ENCODE measurements at places on chromosomes 2 and 18.

DNA sequence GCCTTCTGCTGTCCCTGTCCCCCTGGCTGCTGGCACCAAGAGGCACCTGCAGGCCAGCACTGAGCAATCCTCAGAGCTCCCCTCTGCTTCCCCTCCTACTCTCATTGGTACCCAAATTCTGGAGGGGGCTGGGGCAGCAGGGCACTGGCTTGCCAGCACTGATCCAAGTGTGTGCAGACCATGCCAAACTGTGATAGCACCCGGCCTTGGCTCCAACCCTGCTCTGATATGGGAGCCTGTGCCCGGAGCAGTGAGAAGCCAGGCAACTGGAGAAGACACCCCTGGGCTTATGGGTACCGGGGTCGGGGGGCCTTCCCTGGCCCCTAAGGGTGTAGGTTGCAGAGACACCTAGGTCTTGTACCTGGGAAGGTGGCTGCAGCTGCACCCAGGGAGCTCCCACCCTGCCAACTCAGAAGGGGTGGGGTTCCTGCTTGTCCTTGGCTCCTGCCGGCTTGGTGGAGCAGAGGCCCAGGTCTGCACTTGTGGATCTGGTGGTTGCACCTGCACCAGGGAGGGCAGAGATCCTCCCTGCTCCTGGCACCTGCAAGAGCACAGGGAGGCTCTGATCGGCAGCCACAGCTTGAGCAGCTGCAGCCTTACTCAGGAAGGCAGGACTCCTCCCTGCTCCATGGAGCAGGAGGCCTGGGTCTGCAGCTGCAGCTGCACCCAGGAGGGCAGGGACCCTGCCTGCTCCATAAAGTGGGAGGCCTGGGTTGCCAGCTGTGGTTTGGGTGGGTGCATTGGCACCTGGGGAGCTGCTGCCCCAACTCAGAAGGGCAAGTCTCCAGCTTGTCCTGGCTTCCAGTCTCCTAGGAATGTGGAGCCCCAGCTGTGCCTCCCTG, 96.3 kb downstream of the BCL2L11 start:
- no peak for DNase-seq

DNA sequence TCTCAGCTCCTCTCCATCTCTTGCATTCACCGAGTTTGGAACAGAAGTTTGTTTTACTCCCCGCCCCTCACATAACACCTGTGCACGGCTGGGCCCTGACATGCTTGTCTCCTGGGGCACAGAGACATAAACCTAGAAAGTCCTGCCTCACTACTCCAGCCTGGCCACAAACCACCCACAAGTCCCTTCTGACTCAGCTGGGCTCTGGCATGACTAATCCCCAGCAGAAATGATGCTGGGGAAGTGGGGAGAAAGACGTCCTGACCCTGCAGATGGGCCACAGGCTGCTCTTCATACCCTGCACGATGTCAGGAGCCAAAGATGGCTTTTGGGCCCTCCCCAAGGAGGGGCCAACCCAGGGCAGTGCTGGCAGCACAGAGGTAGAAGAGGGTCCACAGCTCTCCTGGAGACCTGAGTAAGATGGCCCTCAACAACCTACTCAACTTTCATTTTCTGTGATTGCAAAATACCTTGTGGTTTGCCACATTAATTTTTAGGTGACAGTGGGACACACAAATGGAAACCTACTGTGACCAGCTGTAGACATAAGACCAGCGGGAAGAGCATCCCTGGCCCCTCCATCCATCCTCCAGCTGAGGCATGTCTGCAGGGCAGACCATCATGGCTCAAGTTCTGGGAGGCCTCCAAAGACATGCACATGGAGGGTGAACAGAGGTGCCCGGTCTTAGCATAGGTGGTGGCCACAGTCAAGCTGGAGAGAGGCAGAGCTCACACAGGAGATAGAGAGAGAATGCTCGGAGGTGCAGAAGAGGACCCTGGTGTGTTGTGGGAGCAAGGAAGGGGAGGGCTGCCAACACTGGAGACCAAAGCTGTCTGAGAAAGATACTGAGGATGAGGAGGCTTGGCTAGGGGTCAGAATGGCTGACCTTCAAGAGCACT, 40.0 kb downstream of the DNMT3A start:
- no peak for DNase-seq

- DNase-seq, result no peak
Observed at GRCh38 chr2:37570773-37571586, 100.5 kb downstream of the CDC42EP3 start.

GRCh38 chr2:64654063-64654811, 524 bp upstream of the SERTAD2 start:
- DNase-seq, result no peak

DNA sequence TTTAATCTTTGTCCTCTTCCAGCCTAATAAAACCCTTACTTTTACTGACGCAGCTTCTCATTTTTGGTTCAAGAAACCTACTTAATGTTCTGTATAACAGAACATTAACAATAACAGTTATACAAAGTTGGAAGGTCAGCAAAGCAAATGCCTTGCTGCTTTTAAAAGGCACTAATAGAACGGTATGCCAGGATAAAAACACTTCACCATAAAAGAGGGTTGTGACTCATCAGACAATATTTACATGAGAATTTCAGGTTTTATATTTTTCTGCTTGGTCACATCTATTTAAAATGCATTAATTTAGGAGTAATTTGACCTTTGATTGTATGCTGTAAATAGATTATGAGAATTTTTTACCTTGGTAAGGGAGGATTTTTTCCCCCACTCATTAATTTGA, 3.0 kb downstream of the KLHL41 start:
- DNase-seq, result no peak
